Stimulated activated CD4-positive, alpha-beta T cell treated with anti-CD3 and anti-CD28 coated beads, Interleukin-15, amount 100 ng/mL, for 1 hour (primary cell): ENCODE measurements at places on chromosomes 11 and 22.

GRCh38 chr22:32622004-32622743 lies 147.6 kb downstream of the FBXO7 start:
- DNase-seq, result no peak

DNA sequence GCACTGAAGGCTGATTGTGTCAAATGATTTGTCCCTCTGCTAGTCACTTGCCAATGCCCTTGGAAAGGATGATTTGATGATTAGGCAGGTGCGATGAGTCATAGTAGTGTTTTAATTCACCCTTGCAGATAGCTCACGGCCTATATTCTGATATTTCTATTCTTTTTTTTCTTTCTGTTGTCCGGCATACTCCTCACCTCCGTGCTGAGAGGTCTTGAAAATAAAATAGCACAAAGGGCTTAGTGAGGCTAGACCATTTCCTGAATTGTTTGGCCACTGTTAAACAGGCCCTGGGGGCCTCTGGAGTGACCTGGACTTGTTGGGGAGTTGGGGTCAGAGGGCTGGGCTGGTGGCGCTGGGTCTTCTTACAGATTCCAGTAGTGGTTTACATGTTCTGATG lies 99.8 kb downstream of the ZBTB16 start:
- no peak for DNase-seq

DNA sequence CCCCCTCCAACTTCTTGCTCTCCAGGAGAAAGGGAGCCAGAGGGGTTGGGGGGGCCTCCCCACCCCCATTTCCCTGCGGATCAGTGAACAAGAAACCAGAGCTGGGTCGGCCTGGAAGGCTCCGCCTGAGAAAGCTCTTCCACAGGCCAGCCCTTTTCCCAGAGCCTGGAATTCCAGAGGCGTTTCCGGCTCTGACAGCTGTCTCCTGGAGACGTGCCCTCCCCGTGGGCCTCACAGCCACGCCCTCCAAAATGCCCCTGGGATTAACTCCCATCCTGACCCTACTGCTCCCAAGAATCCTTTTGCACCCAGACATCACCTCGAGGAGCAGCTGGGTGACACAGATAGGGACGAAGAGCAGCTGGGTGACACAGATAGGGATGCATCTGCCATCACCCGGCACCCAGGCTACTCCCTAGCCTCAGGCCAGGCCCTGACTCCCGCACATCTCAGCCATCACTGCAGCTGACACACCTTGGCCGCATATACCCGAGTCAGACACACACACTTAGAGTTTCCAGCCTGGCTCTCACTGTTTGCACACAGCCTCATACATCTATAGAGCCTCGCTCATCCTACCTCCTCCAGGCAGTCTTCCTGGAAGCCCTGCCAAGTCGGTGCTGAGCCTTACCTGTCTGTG lies 7.6 kb upstream of the CDC42EP1 start:
- no peak for DNase-seq

GRCh38 chr11:1050581-1051355 lies 14.2 kb upstream of the MUC6 start:
- DNase-seq, result peak; percentile 66

DNA sequence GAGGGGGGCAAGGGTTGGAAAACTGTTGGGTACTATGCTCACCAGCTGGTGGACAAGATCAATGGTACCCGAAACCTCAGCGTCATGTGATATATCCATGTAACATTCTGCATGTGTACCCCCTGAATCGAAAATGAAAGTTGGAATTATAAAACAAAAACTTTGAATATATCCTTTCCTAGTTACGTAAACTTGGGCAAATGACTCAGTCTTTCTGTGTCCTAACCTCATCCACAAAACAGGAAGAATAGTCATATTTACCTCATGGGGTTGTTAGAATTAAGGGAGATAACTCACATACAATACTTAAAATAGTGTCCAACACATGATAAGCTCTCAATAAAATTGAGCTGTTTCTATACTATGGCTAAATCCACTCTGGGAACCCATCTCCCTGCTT lies 620.1 kb upstream of the KIRREL3 start:
- DNase-seq, result no peak

- no peak for DNase-seq
Measured at GRCh38 chr11:134628426-134628825, 216.4 kb upstream of the B3GAT1 start.

GRCh38 chr11:111225881-111226280 lies 19.6 kb upstream of the POU2AF2 start:
- no peak for DNase-seq

DNA sequence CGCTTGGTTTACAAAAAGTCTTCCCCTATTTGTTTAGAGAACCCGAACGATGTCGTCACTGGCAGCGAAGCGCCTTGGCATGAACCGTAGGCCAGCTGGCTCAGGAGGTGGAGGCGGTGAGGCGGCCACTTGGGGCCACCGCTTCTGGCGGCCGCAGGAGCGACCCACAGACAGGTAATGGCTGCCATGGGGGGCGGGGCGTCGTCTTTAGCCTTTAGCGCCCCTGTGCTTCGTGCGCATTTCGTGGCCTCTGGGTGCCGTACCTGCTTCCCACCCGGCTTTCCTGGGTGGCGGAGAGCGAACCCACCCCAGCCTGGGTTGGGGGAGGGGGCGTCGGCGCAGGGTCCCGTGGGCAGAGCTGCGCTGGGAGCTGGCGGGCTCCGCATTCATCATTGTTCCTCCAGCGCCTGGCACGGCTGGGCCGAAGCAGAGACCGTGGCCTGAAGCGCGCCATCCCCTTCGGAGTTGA lies 469 bp upstream of the OSBP2 start:
- peak; percentile 39 for DNase-seq

DNA sequence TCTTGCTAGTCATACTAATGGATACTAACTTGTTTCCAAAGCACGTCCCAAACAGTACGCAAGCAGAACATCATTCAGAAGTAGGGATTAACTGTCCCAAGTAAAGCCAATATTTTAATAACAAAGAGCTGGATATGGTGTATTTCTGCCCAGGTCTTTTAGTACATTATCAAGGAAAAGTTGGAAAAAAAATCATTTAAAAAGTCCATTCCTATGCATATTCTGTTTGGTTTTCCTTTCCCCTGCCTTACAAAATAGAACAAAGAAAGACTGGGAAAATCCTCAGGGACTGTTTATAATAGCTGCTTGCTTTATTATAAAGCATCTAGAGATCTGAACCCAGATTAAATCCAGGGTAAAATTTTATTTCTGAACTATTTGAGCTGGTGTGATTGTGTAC lies 83.9 kb downstream of the UVRAG start:
- DNase-seq, result no peak
